AG09319 (cell line): ENCODE measurements at places on chromosomes 2 and 18.

DNA sequence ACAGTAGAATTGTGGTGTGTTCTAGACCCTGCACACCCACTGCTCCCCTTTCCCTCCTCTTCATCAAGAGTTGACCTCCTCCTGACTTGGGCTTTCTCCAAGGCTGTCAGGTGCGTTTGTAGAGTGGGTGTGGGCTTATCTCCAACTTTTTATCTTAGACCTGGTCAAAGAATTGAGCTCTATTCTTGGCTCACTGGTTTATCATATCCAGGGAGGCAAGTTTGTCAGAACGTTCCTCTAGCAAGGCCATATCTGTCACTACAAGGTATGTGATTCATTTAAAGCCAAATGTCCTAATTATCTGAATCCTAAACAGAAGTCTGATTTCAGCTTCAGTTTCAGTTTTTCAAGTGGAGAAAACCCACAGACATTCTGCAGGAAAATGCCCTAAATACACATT, 117.1 kb upstream of the MGAT5 start:
- DNase-seq: no peak

GRCh38 chr2:16638946-16639345, 26.7 kb downstream of the CYRIA start:
- DNase-seq: no peak

GRCh38 chr18:9721893-9722550, 13.9 kb downstream of the RAB31 start:
- DNase-seq: no peak

- DNase-seq: no peak
Measured at GRCh38 chr2:23449413-23449812, 64.4 kb downstream of the KLHL29 start.

- no peak for DNase-seq
Measured at GRCh38 chr2:47494267-47495130, 91.5 kb downstream of the MSH2 start.

DNA sequence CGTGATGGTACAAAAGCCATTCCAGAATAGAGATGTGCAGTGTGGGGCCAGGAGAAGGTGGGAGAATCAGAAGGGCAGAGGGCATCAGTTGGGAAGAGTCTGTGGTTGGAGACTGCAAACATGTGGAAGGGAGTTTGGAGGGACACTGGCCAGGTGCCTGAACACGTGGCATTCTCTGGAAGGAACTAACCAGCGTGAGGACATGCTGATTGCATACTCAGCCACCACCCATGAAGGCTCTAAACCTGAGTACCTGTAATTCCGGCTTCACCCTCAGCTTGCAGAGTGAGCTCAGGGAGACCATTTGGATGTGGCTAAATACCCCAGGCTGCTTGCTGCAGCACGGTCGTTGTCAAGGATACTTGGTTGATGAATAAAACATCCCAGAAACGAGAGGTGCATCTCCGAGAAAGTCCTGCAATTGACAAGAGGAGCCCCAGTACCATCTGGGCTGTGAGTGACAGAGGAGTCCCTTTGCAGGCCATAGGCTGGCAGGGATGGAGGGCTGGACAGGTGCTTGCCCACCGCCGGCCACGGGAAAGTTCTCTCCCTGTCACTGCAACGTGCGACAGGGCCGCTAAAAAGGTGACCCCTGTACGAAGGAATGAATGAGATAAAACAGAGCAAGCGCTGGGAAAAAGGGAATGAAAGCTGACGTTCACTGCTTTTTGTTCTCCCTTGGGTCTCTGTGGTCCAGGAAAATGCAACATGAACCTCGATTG, 5.0 kb downstream of the ACKR3 start:
- DNase-seq: no peak

DNA sequence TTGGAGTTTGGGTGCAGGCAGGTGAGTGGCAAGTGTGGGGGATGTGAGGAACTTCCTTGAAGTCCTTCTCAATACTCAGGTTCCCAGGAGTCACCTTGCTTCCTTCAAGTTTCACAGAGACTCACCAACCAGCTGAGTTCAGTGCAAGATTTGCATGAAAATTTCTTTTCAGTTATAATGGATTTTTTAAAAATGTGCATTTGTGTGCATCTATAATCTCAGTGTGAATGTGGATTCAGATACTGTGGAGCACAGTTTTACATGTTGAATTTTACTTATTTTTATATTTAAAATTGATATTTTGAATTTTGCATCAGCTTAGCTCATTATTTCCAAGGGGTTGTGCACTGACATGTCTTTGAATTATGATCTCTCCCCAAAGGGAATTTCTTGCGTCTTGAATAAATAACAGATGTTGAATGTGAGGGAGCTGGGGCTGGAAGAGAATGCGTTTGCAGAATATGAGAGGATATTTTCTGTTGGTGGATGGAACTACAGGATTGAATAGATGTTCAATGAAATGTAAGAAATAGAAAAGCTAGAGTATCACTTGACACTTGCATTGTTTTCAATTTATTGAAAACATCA, 184.3 kb downstream of the RPRM start:
- DNase-seq: no peak

GRCh38 chr18:49639643-49640391, 78.0 kb downstream of the LIPG start:
- no peak for DNase-seq

DNA sequence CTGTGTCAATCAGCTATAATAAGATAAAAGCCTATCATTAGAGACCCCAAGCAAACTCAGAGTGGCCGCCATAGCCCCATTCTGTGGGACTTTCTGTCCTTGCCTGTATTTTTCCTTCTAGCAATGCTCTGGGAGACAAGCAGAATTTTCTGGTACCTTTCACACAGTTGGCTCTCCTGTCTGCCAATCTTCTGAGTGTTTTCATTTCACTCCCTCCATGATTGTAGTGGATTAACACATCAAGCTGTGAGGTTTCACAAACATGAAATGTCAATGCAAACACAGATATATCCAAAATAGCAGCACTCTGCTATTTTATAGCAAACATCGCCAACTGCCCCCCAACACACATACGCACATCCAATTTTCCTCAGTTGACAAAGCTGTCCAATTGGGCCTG, 64.9 kb downstream of the C1D start:
- DNase-seq: no peak

DNA sequence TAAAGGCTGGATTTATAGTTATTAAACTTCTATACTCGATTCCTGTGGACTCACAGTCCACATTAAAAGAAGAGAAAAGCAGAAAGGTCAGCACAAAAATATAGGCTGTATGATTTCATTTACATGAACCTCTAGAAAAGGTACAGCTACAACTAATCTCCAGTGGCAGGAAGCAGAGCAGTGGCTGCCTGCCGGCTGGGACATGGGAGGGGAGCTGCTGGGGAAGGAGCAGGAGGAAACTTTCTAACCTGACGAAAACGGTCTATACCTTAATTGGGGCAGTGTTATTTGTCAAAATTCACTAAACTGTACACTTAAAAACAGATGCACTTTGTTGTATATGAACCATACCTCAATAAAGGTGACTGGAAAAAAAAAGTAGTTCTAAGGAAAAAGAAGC, 26.7 kb downstream of the KCTD1 start:
- no peak for DNase-seq

DNA sequence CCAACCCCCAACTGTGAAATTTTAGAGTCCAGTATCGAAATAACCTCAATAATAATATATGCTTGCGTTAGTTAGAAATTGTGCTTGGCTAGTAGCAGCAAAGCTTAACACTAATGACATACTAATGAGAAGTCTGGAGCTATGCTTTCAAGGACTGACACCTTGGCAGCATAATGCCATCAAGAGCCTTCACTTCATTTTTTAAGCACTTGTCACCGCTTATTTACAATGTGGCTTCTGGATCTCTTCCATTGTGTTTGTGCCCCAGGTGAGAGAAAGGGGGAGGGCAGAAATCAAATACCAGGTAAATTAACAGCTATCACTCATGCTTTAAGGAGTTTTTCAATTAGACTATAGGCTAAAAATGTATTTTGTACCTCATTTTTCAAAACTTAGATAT, 101.5 kb downstream of the CDH7 start:
- DNase-seq: no peak

GRCh38 chr18:50836521-50836957, 16.7 kb upstream of the MRO start:
- DNase-seq: peak; percentile 49

GRCh38 chr2:150630587-150631235, 143.2 kb upstream of the RND3 start:
- DNase-seq: no peak

- DNase-seq: no peak
Measured at GRCh38 chr2:15950088-15950952, 10.0 kb downstream of the MYCN start.

- no peak for DNase-seq
Measured at GRCh38 chr2:121626777-121627524, 22.3 kb downstream of the CLASP1 start.

DNA sequence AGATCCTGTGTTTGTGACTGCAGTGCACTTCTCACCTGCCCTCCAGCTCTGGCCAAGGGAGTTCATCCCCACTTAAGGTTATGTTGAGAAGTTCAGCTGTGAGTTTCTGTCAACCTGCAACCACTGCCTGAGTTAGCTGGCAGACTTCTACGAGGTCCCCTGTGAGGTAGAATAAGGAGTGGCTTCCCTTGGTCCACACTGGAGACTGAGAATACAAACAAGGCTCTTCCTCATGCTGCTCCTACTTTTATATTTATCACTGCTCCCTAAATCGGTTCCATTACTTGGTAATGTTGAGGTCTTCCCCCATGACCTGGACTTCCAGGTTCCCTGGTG, 353.2 kb upstream of the CWC22 start:
- DNase-seq: no peak

DNA sequence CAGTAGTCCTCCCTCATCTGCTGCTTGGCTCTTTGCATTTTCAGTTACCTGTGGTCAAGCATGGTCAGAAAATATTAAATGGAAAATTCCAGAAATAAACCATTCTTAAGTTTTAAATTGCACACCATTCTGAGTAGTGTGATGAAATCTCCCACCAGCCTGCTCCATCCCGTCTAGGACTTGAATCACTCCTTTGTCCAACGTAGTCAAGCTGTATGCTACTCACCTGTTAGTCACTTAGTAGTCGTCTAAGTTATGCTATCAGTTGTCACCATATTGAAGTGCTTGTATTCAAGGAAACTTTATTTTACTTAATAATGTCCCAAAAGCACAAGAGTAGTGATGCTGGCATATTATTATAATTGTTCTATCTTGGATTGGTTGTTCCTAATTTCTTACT, 172.5 kb downstream of the FIGN start:
- no peak for DNase-seq

GRCh38 chr2:99868260-99868659, 274.1 kb downstream of the AFF3 start:
- DNase-seq: no peak

DNA sequence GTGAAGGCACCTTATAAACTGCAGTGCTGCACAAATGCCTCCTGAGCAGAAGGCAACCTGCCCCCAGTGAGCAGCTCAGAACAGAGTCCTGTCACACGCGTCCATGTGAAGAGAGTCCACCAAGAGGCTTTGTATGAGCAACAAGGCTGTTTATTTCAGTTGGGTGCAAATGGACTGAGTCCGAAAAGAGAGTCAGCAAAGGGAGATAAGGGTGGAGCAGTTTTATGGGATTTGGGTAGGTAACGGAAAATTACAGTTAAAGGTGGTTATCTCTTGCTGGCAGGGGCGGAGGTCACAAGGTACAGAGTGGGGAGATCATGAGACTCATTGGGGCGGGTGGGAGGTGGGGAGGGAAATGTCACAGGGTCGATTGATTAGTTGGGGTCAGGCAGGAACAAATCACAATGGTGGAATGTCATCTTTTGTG, 53.4 kb upstream of the RALBP1 start:
- DNase-seq: no peak
